ENCODE measurements at places on chromosomes 2 and 18.

DNA sequence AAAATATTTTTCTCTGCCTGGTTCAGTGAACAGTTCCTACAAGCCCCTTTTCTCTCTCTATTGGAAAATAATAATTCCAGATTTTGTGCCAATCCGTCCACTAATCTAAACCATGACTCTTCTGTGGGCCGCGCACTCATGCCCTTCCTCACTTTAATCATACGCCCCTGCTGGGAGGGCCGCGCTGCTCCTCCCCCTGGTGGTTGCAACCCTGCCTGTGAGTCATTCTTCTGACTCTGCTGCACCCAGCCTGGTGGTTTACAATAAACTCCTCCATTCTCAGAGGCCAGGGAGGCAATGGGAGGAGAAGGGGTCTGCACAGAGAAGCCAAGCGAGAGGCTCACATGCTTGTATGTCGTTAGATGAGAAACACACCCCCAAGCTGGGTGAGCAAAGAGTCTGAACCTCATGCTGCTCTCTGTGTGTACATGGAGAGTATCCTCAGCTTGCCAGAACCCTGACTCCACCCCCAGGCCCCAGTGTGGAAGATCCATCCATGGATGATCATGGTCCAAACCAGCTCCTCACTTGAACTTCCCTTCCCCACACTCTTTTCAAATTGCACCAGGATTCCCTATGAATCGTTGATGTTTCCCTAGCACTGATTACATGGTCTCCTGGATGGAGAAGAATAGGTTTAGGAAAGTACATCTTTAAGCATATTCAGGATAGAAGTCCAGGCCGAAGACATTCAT, 228.9 kb downstream of the ANKRD30B start:
- DNase-seq = no peak

GRCh38 chr2:239519089-239519920, 118.5 kb upstream of the HDAC4 start:
- no peak for DNase-seq

DNA sequence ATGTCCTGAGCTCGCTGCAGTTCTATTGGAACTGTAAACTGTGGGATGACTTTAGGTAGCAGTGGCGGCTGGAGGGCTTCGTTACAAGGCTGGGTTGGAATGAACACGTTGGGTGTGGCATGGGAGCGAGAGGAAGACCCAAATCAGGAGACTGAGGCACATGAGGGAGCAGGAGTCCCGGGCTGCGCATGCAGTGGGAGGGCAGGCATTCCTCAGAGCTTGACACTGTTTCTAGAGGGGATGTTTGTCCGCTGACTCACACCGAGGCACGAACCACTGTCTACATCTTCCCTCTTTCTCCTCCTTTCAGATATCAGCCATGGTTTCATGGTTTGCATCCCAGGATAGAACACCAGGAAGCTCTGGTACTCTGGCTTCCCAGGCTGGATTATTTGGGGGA, 40.6 kb upstream of the LAMA1 start:
- DNase-seq = peak; percentile 5

DNA sequence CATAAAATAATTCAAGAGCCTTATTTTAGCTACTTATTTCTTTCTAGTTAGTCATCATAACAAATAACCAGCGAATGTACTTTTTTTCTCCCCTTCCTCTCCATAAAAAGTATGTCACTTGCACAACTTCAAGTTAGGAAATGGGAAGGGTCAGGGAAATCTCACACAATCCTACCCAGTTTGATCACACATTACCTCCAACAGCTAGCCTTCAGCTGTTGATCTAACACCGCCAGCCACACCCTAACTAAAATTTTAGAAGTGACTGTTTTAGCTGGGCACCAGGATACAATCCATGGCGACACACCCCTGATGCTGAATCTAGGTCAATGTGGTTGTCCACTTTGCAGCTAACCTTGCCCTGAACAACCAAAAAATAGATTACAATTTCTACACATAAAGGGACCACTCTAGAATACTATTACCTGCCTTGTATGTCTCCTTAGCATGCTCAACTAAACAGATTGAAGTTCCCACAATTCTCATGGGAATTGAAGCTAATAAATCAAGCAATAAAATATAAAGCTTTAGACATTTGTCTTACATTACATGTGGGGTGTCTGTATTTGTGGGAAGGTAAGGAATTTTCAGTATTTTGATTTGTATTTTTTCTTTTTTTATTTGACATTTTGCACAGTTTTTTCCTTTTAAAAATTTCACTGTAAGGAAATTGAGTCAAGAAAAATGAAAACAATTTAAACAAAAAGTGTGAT, 7.3 kb upstream of the COL3A1 start:
- no peak for DNase-seq

- no peak for DNase-seq
Measured at GRCh38 chr2:168896783-168897182, 4.3 kb upstream of the G6PC2 start.

- no peak for DNase-seq
Measured at GRCh38 chr2:54416938-54417337, 39.2 kb upstream of the SPTBN1 start.

- DNase-seq = no peak
Measured at GRCh38 chr2:141911485-141912066, 219.2 kb downstream of the LRP1B start.

DNA sequence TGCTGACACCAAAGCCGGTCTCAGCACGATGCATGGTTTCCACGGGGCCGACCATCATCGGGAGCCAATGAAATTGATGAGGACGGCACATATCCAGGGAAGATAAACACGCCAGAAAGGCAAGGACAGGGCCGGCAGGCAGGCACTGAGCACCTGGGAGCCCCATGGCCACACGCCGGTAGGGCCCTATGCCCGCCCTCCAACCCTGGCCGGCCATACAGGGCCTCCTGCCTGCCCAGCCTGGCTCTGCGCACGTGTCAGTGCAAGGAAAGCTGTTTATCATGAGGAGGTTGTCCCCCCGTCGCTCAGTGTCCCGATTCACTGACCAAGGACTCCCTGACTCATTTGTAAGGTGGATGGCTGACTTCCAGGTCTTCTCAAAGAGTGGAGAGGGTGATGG, 237.5 kb downstream of the GLI2 start:
- DNase-seq = no peak

GRCh38 chr2:181176540-181176939, 196.1 kb downstream of the UBE2E3 start:
- no peak for DNase-seq

DNA sequence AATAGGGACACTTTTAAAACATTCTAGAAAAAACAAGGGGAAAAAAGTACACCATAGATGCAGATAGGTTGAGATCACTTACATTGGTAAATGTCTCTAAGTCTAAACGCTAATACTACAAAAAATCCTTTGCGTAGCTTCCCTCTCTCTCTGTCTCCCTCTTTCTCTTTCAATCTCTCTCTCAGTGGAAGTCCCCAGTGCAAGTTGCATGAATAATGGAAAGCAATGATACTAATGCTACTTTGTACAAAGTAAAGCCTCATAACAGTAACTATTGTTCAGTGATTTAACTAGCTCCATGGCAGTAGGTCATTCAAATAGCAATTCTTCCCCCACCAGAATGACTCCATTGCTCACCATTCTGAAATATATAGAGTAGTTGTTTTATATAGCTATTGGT, 12.8 kb downstream of the MEIS1 start:
- no peak for DNase-seq

DNA sequence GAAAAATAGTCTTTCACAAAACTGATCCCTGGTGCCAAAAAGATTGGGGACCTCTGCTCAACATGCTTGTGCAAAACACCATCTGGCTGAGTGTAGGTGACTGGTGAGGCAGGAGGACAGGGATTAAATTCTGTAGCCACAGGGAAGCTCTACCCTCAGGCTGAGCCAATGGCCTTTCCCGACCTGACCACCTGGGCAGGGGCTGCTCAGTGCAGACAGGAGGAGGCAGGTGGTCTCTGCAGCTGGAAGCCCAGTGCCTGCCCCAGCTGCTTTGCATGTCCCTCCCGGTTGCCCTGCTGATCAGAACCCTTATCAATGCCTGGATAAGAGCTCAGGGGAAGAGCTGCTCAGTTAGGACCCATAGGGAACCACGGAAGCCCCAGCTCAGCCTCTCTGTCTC, 235.3 kb downstream of the ANKRD36 start:
- no peak for DNase-seq

DNA sequence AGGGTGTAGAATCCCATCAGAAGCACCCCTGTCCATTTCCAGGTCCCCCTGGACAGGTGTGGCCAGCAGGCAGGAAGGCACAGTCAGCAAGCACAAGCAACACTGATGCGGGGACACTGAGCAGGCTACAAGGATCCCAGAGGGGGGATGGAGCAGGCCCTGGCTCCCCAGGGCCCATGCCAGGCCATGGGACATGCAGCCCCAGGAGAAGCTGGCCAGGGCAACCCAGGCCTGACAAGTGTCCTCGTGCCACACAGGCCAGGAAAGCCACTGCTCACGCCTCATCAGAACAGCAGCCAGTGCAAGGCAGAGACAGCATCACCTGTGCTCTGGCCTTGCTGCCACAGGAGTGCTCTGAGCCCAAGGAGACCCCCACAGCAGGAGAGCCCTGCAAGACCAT, 14.1 kb upstream of the GPC1 start:
- DNase-seq = no peak

DNA sequence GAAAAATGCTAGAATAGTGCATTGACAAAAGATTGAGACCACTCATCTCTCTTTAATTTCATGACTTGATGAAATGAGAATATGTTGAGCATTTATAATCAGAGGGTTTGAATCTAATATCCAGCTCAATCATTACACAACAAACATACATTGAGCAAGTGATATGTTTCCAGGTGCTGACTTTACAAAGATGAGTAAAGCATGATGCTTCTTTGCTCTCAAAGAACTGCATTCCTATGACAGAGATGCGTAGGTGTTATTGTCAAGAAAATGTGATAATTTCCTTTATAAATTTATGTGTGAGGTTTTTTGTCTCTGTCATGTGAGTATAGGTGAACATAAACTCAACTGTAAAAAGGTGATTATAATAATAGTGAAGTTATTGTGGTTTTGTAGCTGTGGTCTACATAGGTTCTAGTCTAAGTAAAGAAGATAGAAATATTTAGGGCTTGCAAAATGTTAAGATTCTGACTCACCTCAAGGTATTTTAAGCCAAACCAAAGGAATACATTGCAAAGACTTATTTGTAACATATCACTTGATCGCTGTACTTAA, 389.8 kb downstream of the GALNT13 start:
- no peak for DNase-seq

DNA sequence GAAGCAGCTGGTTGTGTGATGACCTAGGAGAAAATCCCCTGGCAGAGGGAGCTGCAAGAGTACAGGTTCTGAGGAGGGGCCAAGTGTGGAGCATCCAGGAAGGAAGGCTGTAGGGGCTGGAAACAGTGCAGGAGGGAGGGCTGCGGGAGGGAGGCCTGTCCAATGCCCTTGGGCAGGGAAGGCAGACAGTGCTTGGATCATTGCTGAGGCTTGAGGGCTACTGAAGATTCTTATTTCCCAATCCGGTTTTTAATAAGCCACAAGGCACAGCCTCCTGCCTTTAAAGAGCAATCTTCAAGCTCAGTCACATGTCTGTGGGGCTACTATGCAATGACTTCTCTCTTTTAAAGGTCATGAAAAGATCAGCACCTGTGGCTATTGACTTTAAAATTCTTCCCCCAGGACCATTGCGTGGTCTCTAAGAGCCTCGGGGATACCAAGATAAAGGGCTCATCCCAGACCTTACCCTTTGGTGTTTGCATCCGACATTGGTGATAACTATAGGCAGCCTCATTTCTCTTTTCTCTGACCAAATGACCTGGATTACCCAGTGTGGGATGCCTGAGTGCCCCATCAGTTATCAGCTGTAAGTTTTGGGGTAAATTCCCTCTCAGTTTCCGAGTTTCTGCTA, 149.6 kb downstream of the DOCK10 start:
- no peak for DNase-seq

- DNase-seq = peak; percentile 78
Measured at GRCh38 chr2:9975805-9976447, 24.4 kb downstream of the GRHL1 start.

- no peak for DNase-seq
Measured at GRCh38 chr18:77160515-77160914, 27.9 kb upstream of the MBP start.

DNA sequence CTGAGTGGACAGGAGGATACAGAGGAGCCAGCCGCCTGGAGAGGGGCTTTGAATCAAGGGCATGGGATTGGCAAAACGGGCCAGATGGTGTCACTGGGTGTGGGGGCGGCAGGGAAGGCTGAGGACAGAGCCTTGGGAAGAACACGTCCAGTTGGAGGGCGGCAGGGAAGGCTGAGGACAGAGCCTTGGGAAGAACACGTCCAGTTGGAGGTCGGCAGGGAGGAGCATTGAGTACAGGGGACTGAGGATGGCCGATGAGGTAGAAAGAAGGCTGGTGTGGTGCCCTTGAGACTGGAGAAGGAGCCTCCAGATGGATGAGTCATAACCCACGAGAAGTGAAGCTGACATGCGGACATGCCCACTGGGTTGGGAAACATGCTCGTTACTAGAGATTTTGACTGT, 4.5 kb downstream of the HES6 start:
- no peak for DNase-seq

DNA sequence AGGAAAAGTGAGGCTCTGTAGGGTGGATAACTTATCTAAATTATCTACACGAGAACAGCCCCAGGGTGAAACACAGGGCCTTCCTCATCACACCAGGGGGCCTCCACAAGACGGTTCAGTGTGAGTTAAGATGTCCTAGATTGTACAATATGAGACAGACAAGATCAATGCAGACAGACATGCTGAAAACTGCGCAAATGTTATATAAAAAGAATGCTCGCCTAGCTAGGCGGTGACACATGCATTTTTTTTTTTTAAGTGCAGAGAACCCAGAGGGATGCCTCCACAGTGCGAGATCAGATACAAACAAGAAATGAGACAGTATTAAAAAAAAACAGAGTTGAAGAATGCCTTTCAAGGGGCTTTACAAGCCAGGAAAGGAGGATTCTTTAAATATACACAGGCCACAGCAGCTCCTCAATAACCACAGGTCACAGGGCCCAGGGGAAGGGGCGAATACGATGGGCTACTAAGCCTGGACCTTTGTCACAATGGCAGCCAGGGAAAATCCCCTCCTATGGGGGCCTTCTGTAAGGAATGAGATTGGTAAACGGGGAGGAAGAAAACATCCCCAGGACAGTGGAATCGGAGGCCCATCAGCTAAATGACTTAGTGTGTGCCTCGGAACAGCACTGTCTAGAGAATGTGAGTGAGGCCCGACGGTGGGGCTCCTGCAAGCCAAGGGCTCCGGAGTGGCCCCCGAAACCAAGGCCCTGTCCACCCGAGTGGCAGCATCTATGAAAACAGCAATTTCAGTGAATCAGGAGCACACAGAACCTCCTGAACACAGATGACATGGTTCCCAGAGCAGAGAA, 48.9 kb downstream of the ADCY3 start:
- no peak for DNase-seq

DNA sequence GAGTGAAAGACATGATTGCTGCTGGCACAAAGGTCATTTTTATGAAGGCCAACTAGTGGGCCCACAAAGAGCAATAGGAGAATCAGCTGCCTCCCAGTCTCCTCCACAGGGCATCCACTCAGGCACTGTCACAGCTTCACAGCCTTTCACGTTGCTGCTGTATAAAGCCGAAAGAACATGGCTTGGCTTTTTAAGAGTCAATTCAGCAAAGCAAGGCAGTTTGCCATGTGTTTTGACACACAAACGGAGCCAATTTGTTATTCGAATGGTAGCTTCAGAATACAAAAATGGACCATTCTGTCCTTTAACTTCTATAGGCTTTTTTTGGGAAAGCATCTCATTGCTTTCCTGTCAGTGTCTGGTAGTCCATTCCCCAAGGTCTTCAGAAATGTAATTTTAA, 283.4 kb upstream of the PARD3B start:
- no peak for DNase-seq

Measured in AG04449 (cell line).